Endothelial cell (in vitro differentiated cells): ENCODE measurements at places on chromosomes 3 and 15.

GRCh38 chr15:50751394-50751793 is 14.1 kb downstream of the SPPL2A start:
- DNase-seq: no peak

DNA sequence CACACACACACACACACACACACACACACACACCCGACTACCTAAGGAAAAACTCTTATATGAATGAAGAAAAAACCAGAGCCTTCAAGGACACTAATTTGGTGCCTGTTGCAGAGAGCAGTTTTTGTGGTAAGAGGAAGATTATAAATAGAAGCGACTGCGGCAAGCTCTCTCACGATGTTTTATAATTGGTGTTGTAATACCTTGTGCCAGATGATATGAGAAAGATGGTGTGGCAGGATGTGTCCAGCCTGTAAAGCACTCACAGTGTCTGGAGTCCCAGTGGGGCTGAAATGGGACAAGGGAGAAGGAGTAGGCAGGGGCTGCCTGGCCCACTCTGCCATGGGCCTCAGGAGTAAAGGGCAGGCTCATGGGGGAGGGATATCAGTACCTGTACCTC is 839.9 kb downstream of the AGBL1 start:
- DNase-seq: no peak

GRCh38 chr3:118146658-118147375 is 887.8 kb downstream of the IGSF11 start:
- no peak for DNase-seq

GRCh38 chr3:187027531-187028278 is 97.4 kb downstream of the ST6GAL1 start:
- DNase-seq: no peak

DNA sequence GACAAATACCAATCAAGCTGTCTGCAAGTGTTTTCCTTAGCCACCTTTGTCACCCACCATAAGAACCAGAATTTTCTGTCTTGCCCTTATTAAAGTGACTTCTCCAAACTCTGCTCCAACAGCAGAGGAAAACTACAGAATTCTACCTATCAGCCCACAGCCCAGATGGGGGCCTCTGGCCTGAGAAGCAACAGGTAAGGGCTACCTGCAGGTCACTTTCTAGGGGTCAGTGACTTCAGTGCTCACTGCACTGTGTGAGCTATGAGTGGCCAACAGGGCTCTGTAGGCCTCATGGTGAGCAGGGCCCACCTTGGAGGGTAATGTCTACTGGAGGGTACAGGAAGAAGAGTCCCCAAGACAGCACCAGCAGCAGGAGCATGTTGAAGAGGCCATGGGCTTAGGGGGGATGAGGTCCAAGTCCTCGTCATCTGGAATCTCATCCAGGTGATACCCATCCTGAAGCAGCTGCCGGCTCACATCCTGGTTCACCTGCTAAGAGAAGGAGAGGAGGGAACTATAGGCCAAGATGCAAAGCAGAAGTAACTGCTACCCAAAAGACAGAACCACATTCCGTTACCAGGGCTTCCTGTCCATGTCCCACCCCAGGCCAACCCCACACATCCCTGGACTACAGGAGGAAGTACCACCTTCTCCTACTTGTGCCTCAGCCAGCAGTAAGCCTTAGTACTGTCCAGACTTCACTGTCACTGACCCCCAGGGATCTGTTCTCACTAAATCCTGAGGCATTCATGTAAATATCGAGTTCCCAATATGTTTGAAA is 4.2 kb downstream of the FAM219B start:
- no peak for DNase-seq

GRCh38 chr3:171323938-171324536 is 136.2 kb downstream of the TNIK start:
- no peak for DNase-seq

GRCh38 chr3:39323494-39323893 is 6.0 kb upstream of the CCR8 start:
- DNase-seq: no peak

DNA sequence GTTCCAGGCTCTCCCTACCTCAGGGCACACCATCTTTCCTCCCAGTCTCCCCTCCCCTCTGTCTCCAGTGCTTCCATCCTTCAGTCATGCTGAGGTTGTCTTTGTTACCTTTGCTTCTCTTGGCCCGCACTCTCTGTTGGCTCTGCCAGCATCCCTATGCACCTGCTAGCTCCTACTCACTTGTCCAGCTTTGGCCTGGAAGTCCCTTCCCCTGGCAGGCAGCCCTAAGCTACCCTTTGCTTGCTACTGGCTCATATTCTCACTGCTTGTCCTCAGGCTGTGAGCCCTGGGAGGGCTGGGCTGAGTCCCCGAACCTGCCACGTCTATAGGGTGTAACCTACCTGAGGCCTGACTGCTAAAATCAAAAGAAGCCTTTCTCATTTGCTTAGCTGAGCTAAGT is 122.7 kb downstream of the PGPEP1L start:
- DNase-seq: no peak

GRCh38 chr3:150970665-150971324 is 1.7 kb downstream of the CLRN1 start:
- DNase-seq: no peak

- no peak for DNase-seq
Observed at GRCh38 chr3:12449889-12450682, 34.2 kb upstream of the TSEN2 start.

GRCh38 chr3:59235634-59236012 is 185.8 kb upstream of the CFAP20DC start:
- DNase-seq: no peak

- no peak for DNase-seq
Observed at GRCh38 chr15:41944313-41944940, 27.9 kb downstream of the EHD4 start.

- no peak for DNase-seq
Observed at GRCh38 chr3:153484842-153485241, 322.8 kb downstream of the RAP2B start.

DNA sequence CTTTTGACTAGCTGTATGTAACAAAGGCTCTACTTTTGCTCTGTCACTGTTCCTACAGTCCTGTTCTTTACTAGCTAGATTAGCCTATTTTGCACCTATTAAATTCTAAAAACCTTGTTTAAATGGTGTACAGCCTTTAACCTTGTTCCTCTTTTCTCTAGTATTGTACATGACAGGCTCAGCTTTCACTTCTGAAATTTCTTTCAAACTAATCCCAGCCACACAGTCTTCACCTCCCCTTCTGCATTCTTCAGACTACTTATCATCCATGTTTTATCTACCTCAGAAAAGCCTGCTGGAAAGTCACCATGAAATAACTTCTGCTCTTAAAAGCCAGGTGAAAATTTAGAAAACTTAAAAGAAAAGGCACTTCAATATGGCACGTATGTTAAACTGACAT is 122.4 kb downstream of the NECTIN3 start:
- no peak for DNase-seq

DNA sequence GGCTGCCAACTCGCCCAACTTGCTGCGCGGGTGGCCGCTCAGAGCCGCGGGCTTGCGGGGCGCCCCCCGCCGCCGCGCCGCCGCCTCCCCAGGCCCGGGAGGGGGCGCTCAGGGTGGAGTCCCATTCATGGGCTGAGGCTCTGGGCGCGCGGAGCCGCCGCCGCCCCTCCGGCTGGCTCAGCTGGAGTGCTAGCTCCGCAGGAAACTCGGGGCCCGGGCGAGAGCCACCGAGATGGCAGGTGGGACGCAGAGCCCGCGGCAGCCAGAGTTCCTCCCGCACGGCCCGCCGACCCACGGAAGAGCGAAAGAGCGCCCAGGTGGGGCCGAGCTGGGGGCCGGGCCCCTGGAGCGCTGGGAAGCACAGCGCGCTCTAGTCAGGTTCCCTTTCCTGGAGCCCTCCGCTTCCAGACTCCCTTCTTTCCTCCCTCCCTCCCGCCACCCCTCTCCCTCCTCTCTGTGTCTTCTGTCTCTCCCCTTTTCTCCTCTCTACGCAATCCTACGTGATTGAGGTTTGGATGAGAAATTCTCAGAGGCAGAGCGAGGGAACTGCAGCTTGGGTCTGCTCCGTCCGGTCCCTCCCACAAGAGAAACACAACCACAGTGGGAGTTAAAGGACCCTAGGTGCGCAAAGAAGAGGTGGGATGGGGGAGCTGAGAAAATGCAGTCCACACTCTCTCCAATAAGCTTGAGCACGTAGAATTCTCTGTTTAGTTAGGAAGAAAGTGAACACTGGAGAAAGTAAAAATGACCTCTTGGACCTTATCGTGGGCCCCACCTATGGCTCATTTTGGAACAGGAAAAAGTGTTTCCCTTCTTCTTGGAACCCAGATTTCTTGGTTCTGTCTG is 317.3 kb downstream of the FGF12 start:
- DNase-seq: peak; percentile 45

- DNase-seq: no peak
Observed at GRCh38 chr3:76570436-76571057, 469.4 kb upstream of the ROBO2 start.

DNA sequence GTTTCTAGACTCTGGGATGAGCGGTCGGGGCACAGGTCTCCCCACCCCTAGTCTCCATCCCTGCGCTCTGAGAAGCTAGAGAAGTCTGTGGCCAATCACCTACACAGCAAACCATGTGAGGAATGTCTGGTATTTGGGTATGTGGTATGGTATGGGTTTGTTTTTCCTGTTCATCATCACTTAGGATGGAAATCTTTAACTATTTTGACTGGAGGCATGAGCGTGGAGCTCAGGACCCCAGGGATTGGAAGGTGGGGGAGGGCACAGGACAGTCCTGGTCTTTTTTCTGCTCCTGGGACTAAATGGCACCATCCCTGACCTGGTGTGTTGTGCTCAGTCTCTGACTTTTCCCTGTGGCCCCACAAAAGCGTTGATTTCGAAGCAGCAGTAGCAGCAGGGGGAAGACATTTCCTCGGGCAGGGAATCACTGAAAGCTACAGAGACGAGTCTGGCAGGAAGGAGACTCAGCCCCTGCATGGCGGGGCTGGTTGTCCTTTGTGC is 191.7 kb upstream of the TPM1 start:
- DNase-seq: no peak

DNA sequence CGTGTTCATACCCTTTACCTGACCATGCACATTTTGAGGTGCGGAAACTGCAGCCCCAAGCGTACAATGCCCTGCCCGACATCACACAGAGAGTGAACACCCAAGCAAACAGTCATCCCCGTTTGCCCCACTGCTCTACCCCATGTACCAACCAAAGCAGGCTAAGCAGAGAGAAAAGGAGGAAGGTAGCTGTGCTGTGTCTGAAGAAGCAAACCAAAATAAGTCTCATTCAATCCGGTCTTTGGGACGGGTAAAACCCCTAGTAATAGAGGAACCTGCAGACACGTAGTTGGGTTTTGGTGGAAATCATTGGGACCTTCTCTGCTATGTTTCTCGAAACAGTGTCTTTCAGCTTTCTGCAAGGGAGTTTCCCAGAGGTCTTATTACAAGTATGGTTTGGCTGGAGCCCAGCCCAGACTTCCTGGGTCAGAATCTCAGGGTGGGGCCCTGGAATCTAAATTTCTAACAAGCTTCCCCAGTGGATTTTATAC is 164.6 kb upstream of the HES1 start:
- DNase-seq: no peak

GRCh38 chr3:136207489-136208115 is 11.5 kb upstream of the MSL2 start:
- DNase-seq: no peak

- peak; percentile 63 for DNase-seq
Observed at GRCh38 chr3:155079746-155080487, at the start of gene MME. MME (plus strand) TSS chr3:155080319; CDS start chr3:155084168, 3,849 bp downstream.

DNA sequence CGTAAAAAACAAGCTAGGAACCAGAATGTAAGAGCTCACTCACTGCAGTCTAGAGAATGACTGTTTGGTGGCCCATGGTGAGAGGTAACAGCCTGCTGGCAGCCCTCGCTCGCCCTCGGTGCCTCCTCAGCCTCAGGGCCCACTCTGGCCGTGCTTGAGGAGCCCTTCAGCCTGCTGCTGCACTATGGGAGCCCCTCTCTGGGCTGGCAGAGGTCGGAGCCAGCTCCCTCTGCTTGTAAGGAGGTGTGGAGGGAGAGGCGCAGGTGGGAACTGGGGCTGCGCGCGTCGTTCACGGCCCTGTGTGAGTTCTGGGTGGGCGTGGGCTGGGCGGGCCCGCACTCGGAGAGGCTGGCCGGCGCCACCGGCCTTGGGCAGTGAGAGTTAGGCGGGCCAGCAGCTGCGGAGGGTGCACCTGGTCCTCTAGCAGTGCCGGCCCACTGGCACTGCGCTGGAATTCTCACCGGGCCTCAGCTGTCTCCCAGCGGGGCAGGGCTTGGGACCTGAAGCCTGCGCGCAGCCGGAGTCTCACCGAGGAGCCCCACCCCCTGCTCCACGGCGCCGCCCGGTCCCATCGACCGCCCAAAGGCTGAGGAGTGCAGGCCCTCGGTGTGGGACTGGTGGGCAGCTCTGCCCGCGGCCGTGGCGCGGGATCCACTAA is 420.6 kb downstream of the RBMS3 start:
- no peak for DNase-seq

GRCh38 chr15:71044006-71044405 is 71.3 kb upstream of the THSD4 start:
- DNase-seq: no peak

DNA sequence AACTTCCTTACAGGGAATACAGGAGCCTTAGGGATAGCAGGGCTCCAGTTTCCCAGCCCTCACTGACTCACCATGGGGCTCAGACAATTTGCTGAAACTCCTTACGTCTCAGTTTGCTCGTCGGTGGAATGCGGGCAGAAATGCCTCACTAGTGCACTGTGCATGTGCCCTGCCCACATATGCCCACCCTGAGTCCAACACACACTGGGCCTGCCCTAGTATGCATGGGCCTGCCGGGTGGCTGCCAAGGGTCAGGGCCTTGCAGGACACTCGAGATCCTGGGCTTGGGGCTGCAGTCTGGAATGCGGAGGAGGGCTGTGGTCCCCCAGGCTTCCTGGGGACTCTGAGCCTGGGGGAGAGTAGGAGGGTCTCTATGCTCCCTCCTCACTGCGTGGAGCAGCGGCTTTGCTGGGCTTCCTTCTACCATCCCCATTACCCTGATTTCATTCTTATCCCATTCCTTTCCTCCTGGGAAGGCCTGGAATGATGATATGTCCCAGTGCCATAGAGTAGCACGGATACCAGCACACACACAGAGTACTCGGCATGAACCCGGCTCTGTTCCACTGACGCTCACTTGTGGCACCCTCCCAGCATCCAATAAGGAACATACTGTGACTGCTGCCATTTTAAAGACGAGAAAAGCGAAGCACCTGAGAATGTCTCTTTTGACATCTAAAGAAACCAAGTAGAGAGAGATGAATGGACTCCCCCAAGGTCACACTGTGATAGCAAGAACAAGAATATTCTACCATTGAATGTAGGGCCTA is 124.2 kb downstream of the ASB7 start:
- DNase-seq: no peak
